ENCODE measurements at places on chromosomes 2 and 18.

GRCh38 chr2:44230378-44230777 lies 44.9 kb upstream of the SLC3A1 start:
- DNase-seq: peak; percentile 18

DNA sequence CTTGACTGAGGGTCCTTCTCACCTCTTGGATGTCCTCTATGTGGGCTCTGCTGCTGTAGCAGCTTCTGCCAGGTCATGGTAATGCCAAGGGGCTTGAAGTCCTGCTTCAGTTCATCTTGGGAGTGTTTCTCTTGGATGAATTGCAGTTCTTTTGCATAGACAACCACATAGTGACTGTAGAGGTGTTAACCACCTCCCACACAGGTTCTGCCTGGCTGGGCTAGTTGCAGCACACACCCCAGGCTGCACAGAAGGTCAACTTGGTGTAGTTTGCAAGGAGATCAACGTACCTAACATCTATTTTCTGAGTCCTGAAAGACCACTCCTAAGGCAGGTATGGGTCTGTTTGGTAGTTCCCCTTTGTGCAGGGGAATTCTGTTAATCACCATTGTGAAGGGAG lies 108.1 kb downstream of the ADCYAP1 start:
- no peak for DNase-seq

DNA sequence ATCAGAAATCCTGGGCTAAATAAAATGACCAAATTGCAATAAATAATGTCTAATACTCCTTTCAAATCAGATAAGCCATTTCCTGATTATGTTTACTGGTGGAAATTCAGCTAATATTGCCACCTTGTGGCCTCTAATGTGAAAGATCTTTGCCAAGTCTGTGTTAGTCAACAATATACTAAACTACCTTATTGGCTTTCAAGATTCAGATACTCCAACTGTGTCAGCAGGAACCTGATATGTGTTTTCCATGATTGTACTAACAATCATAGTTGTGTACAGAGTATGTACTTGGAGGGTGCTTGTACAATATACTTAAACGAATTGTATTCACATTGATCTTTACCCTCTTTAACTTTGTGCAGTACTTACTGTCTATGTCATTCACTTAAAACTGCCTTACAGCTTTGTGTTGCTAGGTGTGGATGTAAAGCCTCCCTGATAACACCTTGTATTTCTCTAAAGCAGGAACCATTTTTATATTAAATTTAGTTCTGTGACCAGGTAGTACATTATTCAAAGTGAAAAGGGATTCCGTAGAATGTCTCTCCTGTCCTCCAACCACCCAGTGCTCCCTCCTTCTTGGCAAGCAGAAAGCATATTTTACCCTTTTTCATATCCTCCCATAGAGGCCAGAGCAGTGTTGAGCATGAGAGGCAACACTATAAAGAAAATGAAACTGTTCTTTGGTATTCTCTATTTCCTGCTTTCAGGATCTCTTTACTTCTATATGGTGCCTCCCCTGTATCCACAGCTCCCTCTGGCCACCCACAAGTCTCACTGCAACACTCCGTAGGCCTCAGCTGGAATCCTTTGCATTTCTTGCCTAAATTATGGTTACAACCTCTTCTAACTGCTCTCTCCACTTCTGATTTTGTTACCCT lies 75.2 kb upstream of the C2orf15 start:
- DNase-seq: peak; percentile 54

DNA sequence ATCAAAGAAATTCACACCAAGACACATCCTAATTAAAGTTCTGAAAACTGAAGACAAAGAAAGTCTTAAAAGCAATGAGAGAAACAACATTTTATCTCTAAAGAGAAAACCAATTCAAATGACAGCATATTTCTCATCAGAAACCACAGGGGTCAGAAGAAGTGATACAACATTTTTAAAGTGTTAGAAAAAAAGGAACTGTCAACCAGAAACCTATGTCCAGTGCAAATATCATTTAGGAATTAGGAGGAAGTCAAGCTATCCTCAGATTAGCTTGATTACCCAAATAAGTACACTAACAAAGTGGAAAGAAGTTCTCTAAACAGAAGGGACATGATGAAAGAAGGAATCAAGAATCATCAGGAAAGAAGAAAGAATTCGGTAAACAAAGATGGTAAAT lies 59.5 kb upstream of the BCL2L11 start:
- DNase-seq: no peak

GRCh38 chr2:32423536-32423935 lies 66.7 kb downstream of the BIRC6 start:
- DNase-seq: no peak

DNA sequence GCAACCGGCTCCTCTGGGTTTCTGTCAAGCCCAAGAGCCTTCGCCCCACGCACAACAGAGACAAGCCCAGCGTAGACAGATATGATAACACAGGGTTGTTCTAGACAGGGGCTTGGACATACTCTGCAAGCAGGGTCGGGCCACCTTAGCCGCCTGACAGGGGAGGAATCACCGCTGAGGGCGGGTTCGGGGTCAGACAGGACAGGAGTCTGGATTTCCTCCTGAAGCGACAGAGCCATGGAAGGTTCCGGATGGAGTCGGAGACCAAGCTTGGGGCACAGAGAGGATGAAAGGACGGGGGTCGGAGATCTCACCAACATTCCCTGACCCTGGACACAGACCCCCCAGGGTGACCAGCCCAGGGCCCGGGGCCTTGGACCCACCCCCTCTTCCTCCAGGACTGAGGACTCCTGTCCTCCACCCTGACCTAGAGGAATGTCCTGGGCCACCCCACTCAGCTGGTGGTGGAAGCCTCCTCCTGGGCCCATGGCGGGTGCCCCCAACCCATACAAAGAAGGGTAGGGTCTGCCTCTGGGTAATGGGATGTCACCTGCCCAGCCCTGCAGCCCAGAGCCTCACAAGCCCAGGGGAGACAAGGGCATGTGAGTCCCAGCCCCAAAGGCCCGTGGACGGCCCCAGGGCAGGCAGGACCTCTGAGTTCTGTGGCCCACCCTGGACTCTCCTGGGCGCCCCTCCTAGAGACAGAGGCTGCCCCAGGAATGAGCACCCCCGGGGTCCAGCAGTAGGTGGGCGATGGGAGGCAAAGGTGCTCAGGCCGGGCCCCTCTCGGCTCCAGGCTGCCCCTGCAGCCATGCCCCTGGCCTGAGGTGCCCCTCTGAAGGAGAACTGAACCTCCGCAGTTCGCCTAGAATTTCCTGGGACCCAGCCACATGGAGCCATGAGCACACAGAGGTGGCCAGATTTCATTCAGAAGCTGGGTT lies 44.1 kb upstream of the GPC1 start:
- no peak for DNase-seq

DNA sequence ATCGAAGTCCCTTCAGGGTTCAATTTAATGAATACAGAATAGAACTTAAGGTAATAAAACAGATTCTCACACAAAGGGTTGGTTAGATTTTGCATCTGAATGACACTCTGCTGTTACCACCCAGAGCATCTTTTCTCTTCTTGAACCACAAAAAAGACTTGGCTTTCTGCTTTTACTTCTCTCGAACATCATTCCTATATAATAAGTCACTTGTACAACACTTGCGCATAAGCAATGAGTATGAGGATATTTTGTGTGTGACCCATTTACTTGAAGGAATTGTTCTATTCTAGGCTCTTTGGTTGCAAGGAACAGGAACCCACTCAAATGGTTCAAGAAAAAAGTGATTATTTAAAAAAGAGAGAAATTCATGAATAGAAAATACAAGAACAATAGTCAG lies 126.2 kb downstream of the NUP35 start:
- DNase-seq: no peak

DNA sequence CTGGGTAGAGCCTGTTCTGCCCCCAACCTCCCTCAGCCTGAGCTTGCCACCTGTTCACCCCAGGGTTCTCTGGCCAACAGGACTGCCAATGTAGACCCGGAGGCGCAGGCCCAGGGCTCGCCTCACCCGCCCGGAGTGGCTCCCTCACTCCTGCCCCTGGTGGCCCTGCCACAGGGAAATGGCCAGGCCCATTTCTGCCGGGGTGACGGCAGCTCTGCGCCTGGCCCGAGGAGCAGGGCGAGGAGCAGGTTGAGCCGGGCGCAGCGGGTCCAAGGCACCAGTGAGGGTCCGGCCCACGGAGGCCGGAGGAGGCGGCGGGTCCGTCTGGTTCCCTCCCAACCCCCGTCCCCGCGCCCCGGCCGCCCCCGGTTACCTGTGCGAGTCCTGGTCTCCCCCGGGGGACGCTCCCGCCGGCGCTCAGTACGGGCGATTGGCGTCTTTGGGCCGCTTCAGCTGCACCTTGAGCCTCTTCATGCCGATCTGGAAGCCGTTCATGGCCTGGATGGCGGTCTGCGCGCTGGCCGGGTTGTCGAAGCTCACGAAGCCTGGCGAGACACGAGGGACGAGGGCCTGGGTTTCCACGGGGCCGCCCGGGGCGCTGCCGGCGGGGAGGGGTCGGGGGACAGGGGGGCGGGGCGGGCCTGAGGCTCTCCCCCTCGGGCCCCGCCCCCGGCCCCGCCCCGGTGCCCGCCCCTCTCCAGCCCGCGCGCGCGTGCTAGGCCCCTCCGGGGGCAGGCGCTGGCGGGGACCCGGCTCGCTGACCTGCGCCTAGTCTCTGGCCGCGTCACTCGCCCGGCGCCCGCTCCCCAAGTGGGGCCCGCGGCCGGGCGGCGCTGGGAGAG lies 312.0 kb downstream of the CELF4 start:
- DNase-seq: no peak

- DNase-seq: no peak
Observed at GRCh38 chr2:83602753-83603152, 856.3 kb downstream of the SUCLG1 start.

- no peak for DNase-seq
Observed at GRCh38 chr2:158616480-158617000, 159.8 kb downstream of the PKP4 start.

DNA sequence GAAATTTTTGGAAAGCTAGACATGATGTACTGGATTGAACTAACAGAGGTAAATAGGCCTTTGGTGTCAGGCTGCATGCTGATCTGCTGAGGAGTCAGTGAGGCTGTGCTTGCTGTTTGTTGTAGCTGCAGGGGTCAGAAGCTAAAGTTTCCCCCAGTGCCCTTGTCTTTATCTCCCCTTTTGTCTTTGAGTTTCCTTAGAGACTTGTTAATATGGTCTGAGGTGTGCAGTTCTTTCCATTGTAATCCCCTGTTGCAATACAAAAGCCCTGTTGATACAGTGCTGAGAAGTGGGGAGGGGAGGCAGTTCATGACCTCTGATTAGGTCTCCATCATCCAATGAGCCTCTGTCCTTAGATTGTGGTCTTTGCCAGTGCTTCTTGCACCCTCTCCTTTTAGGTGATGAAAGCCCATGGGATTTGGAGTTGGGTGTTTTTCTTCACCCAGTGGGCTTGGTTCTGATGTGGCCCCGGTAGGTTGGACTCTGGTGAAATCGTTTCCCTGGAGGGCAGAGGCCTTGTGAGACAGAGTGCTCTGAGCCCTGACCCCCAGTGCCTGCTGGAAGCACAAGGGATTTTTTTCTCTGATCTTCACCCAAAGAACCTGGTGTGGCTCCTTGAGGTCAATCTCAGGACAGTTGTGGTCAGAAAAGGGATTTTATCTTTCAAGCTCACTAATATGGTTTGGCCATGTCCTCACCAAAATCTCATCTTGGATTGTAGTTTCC lies 163.1 kb downstream of the TMEM18 start:
- no peak for DNase-seq

DNA sequence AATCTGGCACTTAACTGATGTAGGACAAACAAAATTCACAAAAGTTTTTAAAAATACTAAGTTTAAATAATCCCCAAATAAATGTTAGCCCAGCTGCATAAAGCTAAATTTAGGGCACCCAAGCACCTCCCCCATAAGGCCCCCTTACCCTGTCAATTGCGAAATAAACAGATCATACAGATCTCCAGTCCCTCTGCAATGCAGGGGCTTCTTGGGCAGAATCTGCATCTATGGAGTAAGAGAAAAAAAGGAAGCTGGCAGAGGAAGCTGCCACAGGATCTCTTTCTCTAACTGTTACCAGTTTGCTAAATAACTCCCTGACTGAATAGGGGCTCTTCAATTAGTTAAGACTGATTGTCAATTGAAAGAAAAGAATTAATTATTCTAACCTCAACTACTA lies 117.7 kb downstream of the MEMO1 start:
- peak; percentile 1 for DNase-seq

- no peak for DNase-seq
Observed at GRCh38 chr2:203673933-203674332, 32.5 kb upstream of the CD28 start.
